Activated CD4-positive, alpha-beta memory T cell treated with anti-CD3 and anti-CD28 coated beads for 36 hours (primary cell): ENCODE measurements at places on chromosomes 2 and 18.

DNA sequence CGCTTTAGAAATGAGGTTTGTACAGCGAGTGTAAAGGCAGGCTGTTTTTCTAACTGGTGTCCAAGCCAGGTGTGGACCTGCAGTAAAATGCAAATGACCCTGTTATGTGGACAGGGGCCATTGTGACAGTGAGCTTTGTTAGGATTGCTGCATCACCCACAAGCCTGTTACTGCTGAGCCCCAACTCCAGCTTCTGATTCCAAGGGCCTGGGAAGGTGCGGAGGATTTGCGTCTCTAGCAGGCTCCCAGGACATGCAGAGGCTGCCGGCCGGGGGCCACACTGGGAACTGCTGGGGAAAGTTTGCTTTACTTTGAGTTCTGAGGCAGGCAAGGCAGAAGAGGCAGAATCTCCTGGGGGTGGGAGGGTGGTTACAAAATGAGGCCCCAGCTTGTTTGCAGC lies 164.1 kb downstream of the GLI2 start:
- DNase-seq: no peak

DNA sequence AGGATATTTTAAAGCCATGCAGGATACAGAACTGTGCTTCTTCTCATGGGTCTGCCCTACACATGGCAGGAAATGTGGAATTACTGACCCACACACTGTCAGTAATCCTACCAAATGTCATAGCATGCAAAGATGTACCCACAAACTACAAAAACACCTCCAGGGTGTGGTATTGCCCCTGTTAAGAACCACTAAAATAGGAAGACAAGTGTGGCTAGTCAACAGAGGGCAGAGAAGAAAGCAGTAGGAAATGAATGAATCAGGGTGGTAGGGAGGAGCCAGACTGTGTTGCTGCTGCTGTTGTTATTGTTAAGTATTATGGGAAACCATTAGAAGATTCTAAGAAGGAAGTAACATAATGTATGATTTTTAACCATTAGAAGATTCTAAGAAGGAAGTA lies 556.7 kb upstream of the ACVR2A start:
- peak; percentile 41 for DNase-seq

DNA sequence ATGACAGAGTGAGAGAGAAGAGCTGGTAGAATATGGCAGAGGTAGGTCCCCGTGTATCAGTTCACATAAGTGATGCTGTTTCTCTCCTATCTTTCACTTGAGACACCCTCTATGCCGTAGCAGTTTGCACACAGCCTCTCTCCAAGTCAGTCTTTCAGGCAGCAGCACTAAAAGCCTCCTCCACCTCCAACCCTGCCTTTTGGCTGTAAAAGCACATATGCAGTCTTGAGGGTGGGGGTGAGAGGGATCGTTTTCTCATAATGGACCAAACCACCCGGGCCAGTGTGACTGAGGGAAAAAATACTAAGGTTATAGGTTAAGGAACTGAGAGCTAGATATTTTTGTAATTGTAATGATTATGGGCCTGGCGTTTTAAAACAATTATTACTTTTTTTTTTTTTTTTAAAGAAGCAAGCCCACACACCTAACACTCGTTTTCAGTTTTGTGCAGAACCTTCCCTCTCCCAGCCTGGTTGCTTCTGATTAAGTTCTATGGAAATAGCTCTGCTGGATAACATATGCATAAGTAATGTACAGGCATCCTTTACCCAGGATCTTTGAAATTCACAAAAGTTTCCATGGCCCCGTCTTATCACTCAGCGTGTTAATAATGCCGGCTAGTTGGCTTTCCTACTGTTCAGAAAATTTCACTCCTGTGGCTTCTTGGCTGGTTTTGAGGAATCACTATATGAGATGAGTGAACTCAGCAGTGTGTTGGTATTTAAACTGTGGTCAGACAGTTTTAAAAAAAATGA lies 112.2 kb upstream of the MEIS1 start:
- no peak for DNase-seq

- no peak for DNase-seq
Observed at GRCh38 chr2:98240786-98241398, 105.4 kb upstream of the CNGA3 start.

- DNase-seq: no peak
Observed at GRCh38 chr2:99376254-99376864, 39.2 kb downstream of the EIF5B start.
